Suprapubic skin (tissue), 4 donors: ENCODE measurements at places on chromosomes 1 and 21. TPM values are rescaled to one million over a fixed set of nuclear protein-coding genes. Genes with fewer than 3 reads are reported as not detected.

Gene CHRM3
- total RNA-seq = 9.4 TPM

Gene CERS2
- 46.5 TPM for total RNA-seq

Gene RGS16
- 0.40 TPM for total RNA-seq

Gene SPRR1A
- total RNA-seq = not detected

Gene FCGR3B
- 1.5 TPM for total RNA-seq
